ENCODE measurements at places on chromosomes 12 and 14. TPM values are rescaled to one million over a fixed set of nuclear protein-coding genes. Genes with fewer than 3 reads are reported as not detected.

GRCh38 chr14:75835737-75836136 lies 146.1 kb downstream of the TGFB3 start:
- no peak overlapping the region for H3K27ac ChIP-seq
- H3K36me3 ChIP-seq, result no peaks in the 10 kb centered on the region
- no peaks in the 10 kb centered on the region for H3K27me3 ChIP-seq

DNA sequence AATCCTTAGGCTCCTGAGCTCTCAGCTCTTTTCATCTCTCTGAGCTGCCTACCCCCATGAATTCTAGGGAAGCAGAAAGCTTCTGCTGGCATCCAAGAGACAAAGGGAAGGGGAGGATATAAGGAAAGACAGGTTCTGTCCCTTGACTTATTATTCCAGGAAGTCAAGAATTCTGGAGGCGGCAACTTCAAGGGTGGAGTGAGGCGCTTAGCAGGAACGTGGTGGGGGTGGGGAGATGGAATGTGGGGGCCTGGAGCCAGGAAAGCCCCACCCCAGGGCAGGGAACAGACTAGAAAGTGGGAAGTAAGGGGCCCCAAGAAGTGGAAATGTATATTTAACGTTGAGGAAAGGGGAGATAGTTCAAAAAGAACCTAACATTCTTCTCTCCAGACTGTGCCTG lies 1.4 kb downstream of the CALCOCO1 start:
- H3K4me1 ChIP-seq, result peaks cover 22% of the 10 kb centered on the region
- no peak for DNase-seq
- H3K27me3 ChIP-seq, result no peaks in the 10 kb centered on the region
- H3K36me3 ChIP-seq, result no peaks in the 10 kb centered on the region

- no peak for DNase-seq
- H3K27ac ChIP-seq, result no peak overlapping the region
- no peak overlapping the region for H3K4me3 ChIP-seq
- H3K36me3 ChIP-seq, result no peaks in the 10 kb centered on the region
Measured at GRCh38 chr12:47801904-47802246, 17.8 kb downstream of the HDAC7 start.

GRCh38 chr12:48936379-48936979 lies 11.2 kb upstream of the FKBP11 start:
- H3K36me3 ChIP-seq, result peaks cover 33% of the 10 kb centered on the region
- H3K4me1 ChIP-seq, result no peaks in the 10 kb centered on the region

Gene CD4
- total RNA-seq, result 1.6 TPM

DNA sequence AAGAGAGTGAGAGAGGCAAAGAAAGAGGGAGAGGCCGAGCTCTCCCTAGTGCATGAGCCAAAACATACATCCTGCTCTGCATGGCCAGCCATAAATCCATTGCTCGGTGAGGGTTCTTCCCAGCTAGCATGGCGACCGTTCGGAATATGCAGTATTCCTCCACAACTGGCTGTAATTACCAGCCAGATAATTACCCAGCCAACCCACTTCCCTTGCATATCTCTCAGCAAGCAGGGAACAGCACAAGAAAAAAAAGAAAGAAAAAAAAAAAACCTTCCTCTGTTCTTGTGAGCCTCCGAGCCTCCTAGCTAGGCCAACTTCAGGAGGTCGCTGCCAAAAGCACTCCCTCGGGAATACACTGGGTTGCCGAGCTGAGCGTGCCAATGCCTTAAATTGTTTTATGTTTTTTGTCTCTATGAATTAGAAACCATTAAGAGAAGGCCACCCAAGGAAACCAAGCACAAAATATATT lies 567.9 kb downstream of the MED13L start:
- H3K36me3 ChIP-seq, result no peaks in the 10 kb centered on the region
- no peaks in the 10 kb centered on the region for H3K4me1 ChIP-seq
- H3K27me3 ChIP-seq, result no peaks in the 10 kb centered on the region
- no peak overlapping the region for H3K4me3 ChIP-seq
- no peak overlapping the region for H3K27ac ChIP-seq
- DNase-seq, result no peak

DNA sequence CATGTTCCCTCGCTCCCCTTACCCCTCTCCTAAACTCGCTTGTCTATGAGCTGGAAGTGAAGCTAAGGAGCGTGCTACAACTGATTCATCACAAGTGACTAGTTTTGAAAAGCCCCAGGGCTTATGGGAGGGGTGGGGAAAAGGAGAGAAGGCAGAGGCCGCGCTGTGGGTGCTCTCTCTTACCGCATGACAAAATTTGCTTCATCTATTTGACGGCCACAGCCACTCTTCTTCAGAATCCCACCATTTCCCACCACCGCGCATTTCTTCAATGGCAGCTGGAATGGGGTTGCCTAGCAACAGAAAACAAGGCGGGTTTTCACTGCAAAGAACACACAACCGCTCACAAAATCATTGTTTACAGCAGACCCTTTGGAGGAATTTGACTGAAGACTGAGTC lies 79.4 kb downstream of the ST8SIA1 start:
- H3K27ac ChIP-seq, result no peak overlapping the region
- H3K36me3 ChIP-seq, result no peaks in the 10 kb centered on the region

GRCh38 chr14:46734286-46734685 lies 82.7 kb upstream of the RPL10L start:
- no peak for DNase-seq
- no peak overlapping the region for H3K27ac ChIP-seq
- H3K36me3 ChIP-seq, result no peaks in the 10 kb centered on the region
- H3K4me1 ChIP-seq, result no peaks in the 10 kb centered on the region
- no peak overlapping the region for H3K4me3 ChIP-seq
- H3K27me3 ChIP-seq, result no peaks in the 10 kb centered on the region

DNA sequence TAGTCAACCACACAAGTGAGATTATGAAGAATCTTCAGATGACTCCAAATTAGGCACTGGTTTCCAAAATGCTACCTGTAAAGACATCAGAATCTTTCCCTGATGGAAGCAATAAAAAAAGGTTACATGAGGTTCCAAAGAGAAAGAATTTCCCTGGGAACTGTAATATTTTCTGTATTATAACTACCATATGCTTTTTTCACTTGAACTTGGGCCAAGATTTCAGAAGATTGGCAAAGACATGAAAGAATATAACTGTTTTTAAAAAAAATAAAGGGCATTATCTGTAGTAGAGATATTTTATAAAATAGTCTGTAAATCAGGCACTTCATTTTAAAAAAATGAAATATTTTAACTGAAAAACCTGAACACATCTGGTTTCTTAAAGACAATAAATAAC lies 12.9 kb downstream of the HECTD1 start:
- no peak overlapping the region for H3K4me3 ChIP-seq
- H3K27me3 ChIP-seq, result no peaks in the 10 kb centered on the region
- peaks cover under 1% of the 10 kb centered on the region for H3K4me1 ChIP-seq

DNA sequence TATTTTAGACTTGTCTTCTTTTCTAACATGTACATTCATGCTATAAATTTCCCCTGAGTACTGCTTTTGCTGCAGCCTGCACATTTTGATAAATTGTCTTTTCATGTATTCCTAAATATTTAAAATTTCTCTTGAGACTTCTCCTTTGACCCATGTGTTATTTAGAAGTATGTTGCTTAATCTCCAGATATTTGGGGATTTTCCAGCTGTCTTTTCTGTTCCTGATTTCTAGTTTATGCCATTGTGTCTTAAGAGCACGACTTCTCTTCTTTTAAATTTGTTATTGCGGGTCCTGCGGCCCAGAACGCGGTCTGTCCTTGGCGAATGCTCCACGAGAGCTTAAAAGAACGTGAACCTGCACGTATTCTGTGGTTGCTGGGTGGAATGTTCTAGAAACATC lies 136.4 kb downstream of the KIF26A start:
- no peak overlapping the region for H3K27ac ChIP-seq
- H3K4me3 ChIP-seq, result no peak overlapping the region
- no peaks in the 10 kb centered on the region for H3K36me3 ChIP-seq
- no peaks in the 10 kb centered on the region for H3K27me3 ChIP-seq
- H3K4me1 ChIP-seq, result no peaks in the 10 kb centered on the region

DNA sequence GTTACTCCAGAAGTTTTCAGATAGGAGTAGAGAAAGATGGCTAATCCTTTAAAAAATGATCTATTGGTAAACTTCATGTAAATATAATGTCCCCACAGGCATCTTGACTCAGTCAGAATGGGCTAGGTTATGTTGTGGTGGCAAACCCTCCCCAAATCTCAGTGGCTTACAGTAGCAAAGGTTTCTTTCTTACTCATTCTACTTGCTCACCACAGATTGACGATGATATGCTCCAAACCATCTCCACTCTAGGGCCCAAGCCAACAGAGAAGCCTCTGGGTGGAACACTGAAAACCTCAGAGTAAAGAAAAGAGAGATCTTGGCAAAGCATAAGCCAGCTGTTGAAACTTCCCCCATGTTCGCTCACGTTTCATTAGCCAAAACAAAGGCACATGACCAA lies 146.4 kb downstream of the EMP1 start:
- no peak for DNase-seq
- H3K27ac ChIP-seq, result no peak overlapping the region
- H3K4me3 ChIP-seq, result no peak overlapping the region
- no peaks in the 10 kb centered on the region for H3K27me3 ChIP-seq
- H3K36me3 ChIP-seq, result no peaks in the 10 kb centered on the region

DNA sequence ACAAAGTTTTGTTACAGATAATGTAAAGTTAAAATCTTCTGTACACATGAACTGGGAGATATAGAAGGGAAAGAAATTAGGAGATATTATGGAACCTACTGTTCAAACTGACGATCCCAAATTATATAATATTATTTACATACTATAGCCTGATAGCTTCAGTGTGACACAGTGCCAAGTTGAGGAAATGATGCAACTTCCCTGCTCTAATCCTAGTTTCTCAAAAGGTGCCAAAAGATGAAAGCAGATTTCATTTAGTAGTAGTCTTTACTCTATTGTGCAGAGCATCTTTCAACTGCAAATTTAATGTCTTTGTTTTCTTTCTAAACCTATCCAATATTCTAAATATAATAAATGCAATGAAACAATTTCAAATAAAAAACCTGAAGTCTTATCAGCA lies 46.9 kb downstream of the COCH start:
- no peak overlapping the region for H3K27ac ChIP-seq
- H3K36me3 ChIP-seq, result no peaks in the 10 kb centered on the region
- DNase-seq, result no peak
- no peaks in the 10 kb centered on the region for H3K27me3 ChIP-seq
- H3K4me3 ChIP-seq, result no peak overlapping the region

DNA sequence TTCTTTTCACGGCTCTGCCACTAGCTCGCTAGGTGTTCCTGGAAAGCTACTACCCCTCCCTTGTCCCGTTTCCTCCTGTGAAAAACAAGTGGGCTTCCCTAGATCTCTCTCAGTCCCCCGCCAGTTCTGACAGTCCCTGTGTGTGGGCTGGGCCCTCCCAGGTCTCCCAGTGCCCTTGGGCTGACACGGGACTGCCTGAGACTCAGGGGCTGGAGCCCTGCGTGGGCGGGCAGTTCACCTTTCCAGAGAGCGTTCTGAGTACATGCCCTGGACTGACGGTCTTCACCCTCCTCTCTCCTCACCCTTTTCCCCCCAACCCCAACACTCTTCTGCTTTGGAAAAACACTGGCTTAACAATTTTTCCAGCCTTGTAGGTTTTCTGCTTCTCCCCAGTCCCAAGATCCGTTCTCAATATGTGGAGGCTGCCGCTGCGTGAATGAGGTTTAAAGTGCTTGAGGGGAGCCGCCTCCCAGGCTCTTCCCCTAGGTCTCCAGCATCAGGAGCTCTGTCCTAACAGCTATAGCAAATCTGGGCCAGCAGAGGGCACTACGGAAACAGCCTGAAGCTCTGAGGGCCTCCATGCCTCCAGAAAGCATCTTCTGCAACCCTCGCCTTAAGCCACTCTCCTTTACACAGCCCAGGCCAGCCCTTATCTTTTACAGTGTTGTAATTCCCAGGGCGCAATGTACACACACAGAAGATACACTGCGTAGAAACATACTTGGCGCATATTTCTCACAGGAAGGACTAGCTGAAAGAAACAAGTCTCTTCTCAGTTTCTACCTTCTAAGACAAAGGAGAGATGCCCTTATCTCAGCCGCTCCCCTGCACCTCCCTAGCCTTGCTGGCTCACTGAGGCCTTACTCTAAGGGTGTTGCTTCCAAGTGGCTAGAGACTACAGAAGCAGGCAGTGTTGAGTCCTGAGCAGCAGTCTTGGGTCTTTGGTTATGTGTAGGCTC lies 10.4 kb upstream of the DCD start:
- no peaks in the 10 kb centered on the region for H3K4me1 ChIP-seq
- DNase-seq, result no peak
- H3K27me3 ChIP-seq, result no peaks in the 10 kb centered on the region
- H3K27ac ChIP-seq, result no peak overlapping the region

Gene KLRC4
- total RNA-seq, result not detected

DNA sequence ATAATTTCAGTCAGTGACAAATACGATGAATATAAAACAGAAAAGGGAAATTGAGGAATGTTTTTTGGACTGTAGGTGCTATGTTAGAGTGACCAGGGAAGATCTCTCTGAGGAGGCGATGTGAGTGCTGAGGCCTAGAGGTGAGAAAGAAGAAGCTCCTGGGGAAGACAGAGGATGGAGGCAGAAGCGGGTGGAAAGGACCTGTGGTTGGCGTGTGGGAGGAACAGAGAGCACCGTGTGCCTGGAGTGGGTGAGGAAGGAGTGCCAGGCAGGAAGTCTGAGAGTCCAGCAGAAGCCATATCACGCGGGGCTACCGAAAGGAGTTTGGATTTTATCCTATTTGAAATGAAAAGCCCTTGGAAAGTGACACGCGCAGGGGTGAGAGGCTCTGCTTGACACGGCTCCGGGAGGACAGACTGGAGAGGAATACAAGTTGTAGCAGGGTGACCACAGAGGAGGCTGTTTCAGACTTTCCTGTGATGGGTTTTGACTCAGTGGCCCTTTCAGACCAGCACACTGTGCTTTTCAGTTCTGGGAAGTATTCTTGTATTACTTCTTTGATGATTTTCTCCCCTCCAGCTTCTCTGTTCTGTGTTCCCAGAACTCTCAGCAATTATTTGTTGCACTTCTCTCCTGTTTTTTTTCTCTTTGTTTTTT lies 96.9 kb downstream of the VRK1 start:
- no peaks in the 10 kb centered on the region for H3K27me3 ChIP-seq
- no peak overlapping the region for H3K27ac ChIP-seq
- no peaks in the 10 kb centered on the region for H3K36me3 ChIP-seq

Gene TSPAN19
- total RNA-seq, result not detected

- H3K36me3 ChIP-seq, result no peaks in the 10 kb centered on the region
- peaks cover 6% of the 10 kb centered on the region for H3K4me1 ChIP-seq
- H3K27me3 ChIP-seq, result no peaks in the 10 kb centered on the region
- DNase-seq, result no peak
Measured at GRCh38 chr12:94128280-94128679, 20.1 kb upstream of the PLXNC1 start.

DNA sequence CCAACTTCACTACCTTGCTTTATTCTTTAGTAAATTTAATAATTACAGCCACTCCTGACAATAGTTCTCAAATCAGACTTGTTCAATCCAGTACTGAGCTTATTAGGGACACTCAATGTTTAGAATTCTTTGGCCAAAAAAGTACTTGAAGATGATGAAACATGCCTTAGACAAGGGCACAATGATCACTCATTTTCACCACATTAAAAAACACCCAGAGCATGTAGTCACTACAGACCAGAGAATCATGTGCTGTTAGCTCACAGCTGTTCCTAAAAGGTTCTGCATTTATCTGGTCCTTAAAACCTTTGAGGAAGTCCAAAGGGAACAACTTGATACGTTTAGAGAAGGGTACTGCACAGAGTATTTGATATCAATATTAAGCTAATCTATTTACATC lies 98.7 kb downstream of the INSM2 start:
- H3K27me3 ChIP-seq, result no peaks in the 10 kb centered on the region
- no peaks in the 10 kb centered on the region for H3K4me1 ChIP-seq
- H3K4me3 ChIP-seq, result no peak overlapping the region
- 0 out of 2 replicates have a peak, but pooled peaks cover 3% of the 10 kb centered on the region for H3K36me3 ChIP-seq
- H3K27ac ChIP-seq, result no peak overlapping the region

Measured in GM12878 (cell line).